ENCODE measurements at places on chromosomes 2 and 18.

GRCh38 chr18:25895518-25895917, 194.9 kb downstream of the SS18 start:
- no peak for DNase-seq

DNA sequence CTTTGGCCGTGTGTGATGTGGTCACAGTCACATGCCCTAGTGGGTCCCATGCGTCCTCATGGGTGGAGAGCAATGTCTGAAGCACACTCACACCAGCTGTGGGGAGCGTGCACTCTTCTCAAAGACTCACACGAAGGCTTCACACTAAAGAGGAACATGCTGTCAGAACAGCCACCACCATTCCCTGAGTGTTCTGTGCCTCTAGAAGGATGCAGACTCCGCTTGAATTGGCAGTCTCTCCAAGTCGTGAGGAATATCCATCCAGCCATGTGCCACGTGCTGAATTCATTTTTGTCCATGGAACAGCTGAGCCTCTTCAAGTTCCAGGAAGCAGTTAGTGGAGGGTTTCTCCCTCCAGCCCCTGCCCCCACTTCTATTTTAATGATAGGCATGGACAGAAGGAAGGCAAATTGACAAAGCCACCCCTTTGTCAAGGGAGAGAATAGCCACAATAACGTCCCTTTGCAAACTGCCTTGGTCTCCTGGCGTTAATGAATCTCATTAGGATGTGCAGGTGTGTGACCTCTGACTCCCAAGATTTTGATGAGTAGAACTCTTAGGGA, 464.3 kb upstream of the ID2 start:
- no peak for DNase-seq

- DNase-seq, result no peak
Observed at GRCh38 chr2:134080386-134081089, 173.3 kb upstream of the MGAT5 start.

- no peak for DNase-seq
Observed at GRCh38 chr2:157227592-157227991, 29.9 kb upstream of the GALNT5 start.

GRCh38 chr18:50820901-50821520, 1.2 kb upstream of the MRO start:
- DNase-seq, result no peak

DNA sequence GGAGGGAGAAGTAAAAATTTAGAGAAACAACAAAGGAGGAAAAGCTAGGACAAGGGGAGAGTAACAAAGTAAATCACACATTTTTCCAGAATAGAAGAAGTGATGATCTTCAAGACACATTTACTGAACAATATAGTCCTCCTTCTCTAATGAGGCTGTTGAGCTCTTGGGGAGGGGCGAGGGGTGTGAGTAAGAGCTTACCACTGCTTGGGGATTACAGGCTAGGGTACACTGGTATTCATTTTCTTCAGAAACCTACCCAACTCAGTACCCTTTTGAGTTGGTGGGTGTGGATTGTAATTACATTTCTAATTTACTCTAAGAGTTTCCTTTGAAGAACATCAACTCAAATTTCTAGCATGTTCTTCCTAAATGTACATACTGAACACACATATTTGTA, 157.7 kb upstream of the ZFP36L2 start:
- no peak for DNase-seq

DNA sequence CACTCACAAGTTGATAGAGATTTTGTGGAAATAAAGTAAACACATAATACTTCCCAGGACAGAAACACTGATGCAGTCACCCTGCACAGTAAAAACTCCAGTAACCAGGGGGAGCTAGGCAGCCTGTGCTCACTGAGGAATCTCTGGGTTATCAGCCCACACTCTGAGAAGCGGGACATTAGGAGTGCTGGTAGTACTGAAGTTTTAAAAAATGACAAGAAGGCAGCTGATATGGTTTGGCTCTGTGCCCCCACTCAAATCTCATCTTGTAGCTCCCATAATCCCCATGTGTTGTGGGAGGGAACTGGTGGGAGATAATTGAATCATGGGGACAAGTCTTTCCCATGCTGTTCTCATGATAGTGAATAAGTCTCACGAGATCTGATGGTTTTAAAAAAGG, 31.4 kb downstream of the KCTD1 start:
- no peak for DNase-seq

GRCh38 chr2:99622534-99622933, 132.7 kb upstream of the REV1 start:
- DNase-seq, result no peak

DNA sequence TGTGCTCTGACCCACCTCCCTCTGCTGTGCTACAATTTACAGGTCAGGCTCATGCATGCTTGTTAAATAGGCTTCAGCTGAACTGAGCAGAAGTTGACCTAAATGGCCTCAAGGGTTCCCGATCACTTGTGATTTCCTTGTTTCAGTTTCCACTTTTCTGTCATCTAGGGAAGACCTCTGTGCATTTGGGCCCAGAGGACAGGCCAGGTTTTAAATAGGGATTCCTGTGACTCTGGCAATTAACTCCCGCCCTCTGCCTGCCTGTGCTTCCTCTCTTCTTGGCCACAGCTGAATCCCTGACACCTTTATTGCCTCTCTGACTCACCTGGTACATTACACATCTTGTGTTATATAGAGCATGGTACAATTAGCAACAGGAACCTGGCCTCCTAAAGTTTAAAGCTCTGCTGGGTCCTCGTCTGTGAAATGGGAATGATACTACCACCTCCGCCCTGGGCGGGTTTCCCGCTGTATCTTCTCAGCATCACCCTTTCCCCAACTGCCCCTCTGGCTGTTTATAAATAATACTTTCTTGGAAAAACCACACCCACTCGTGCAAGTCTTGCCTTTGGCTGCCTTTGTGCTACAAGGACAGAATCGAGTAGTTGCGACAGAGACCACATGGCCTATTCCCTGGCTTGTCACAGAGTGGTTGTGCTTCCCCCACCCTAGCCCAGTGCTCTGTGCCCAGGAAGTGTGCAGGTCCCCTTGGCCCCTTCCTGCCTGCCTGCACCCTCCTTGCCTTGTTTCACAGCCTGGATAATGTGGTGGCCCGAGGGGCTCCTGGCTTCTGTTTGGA, 7.9 kb downstream of the CABLES1 start:
- DNase-seq, result peak; percentile 70

- DNase-seq, result no peak
Observed at GRCh38 chr18:35619464-35619863, 37.9 kb downstream of the GALNT1 start.

DNA sequence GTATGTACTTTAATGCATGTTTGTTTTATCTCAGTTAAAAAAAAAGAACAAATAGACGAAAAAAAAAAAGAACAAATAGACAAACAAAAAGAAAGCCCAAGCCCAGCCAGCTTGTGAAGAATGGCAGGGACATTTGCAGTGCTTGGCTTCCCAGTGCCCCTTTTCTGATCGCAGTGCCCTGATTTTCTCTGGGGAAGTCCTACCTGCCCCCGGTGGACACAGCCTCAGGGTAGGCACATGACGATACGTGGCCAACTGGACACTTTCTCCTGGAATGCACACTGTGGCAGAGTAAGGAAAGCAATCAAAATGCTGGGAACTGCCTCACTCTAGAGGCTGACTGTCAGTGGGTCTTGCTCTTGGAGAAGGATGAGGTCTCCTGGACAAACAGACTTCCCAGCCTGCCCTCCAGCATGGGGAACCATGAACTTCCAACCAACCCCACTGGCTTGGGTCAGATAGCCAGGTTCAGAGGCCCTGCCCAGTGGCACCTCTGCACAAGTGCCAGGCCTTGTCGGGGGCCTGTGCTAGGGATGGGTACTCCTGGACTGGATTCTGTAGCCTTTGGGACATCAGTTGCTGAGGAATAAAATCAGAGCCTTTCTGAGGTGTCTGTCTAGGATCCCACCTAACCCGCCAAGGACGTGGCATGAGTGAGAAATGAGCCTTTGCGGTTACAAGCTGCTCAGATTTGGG, 76.7 kb downstream of the INHBB start:
- no peak for DNase-seq

DNA sequence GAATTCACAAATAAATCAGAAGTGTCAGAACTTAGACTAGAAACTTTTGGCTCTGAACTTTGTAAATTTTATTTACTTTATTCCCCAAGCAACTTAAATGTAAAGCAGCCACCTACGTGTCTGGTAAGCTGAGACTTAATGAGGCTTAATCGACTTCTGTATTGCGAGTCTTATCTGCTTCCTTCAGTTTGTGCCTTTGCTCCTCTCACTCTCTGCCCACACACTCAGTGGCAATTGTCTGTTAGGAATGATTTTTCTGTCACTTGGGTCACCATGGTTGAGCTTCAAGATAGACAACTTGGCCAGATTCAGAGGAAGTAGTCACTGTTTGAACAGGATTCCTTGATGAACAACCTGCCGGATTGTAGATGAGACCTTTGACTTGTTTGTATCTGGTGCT, 691.4 kb upstream of the FSHR start:
- no peak for DNase-seq

GRCh38 chr2:160570376-160570775, 76.8 kb upstream of the RBMS1 start:
- no peak for DNase-seq

DNA sequence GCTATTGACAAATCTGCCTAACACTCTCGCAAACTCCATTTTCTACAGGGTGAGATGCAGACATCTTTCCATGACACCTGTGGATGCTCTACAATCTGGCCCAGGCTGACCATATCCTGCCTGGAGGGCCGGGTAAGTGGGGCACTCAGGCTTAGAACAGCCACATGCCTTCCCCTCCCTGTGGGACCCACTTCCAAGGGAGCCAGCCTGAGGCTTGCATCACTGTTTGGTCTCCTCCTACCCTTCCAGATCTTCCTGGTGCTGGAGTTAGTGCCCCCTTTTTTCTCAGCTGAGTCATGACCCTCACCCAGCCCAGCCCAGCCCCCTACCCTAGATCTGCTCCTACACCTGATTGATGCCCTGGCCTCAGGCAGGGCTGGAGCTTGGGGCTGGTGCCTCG, 150.2 kb upstream of the MSH6 start:
- DNase-seq, result no peak

DNA sequence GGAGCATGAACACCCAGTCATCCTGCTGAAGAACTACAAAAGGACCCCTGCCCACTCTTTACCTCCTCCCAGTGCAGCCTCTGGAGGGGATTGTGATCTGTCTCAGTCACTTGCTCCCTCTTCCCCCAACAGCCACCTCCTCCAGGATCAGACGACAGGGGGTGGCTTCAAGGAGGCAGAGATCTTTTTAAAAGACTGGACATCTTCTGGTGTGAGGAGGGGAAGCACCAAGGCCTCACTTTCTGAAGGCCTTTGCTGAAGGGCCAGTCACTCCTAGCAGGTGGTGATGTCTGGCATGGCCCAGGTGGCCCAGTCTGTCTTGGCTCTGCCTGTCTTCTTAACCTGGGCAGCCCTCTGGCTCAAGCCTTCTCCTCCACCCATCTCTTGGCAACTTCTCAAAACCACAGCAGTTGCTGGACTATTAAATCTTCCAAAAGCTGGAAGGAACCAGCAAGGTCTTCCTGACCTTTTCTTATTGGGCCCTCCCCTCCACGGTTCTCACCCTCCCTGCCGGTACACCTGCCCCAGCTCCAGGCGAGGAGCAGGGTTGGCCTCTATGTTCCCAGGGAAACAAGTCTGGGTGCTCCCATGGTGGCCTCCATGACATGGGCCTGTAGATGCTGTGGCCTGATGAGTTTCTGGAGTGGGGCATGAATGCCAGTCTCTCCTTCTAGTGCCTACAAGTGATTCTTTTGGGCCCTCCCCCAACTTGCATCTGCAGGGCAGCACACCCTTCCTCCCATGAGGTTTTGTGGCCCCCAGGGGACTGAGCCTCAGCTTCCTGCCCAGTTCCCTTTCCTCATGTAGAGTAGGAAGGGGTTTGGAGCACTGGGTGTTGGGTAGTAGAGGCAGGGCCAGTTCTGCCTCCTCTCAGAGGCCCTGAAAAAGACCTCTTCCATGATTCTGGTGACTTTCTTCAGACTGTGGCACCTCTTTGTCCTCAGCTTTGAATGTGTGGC, 5.0 kb upstream of the ATP6V1B1 start:
- peak; percentile 1 for DNase-seq

DNA sequence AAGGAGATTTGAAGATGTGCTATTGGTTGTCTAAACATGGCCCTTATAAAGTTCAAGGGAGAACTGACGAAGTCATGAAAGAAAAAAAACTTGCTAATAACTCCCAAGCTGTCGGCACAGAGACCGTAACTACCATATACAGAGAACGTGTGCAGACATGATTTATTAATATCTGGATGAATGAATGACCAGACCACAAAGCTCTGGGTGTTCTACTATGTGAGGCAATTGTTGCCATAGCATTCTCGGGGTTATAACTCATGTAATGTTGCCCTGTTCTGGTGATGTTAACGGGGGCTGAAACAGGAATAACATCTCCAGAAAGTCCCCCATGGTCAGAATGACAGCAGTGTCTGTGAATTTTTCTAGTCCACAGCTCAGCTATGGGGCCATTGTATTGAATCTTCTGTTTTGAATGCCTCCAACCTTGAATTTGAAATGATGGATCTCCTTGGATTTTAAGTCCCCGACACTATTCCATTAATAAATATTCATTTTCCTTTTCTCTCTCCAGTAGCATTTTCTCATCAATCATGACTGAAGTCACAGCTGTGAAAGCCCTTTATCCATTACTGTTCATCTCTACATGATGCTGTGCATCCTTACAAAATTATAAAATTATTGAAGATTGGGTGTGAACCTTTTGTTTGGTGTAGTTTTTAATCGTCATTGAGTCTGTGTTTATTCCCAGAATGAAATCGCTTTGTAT, 483.4 kb upstream of the KLHL29 start:
- no peak for DNase-seq

- no peak for DNase-seq
Observed at GRCh38 chr18:55416791-55417190, 171.2 kb downstream of the TCF4 start.

DNA sequence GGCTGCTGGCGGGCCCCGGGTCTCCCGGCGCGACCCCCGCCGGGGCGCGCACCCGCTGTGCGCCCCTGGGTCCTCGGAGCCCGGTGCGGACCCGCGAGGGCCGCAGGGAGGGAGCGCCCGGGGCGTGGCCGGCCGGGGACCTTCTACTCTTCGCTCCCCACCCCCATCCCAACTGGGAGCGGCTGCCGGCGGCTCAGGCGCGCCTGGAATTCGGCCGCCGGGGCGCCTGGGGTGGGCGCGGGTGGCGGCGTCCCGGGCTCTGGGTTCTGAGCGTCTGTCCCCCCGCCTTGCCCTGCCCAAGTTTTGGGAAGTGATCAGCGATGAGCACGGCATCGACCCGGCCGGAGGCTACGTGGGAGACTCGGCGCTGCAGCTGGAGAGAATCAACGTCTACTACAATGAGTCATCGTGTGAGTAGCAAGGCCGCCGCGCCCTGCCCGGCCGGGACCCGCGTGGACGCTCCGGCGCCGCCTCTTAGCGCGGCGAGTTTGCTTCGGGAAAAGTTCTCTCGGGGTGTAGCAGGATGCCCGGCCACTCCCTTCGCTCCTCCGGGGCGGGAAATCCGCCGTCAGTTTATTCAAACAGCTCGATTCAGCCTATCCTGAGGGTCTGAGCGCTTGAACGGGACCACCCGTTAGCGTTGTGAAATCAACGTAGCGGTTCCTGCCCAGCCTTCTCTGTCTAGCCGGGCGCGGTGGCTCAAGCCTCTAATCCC, 502 bp downstream of the TUBB6 start:
- peak; percentile 91 for DNase-seq

- DNase-seq, result no peak
Observed at GRCh38 chr2:1283871-1284270, 129.4 kb upstream of the TPO start.

Measured in hepatocyte (in vitro differentiated cells).